ENCODE measurements at places on chromosomes 16 and 17. TPM values are rescaled to one million over a fixed set of nuclear protein-coding genes. Genes with fewer than 3 reads are reported as not detected.

IL17C gene
- not detected for total RNA-seq

DNA sequence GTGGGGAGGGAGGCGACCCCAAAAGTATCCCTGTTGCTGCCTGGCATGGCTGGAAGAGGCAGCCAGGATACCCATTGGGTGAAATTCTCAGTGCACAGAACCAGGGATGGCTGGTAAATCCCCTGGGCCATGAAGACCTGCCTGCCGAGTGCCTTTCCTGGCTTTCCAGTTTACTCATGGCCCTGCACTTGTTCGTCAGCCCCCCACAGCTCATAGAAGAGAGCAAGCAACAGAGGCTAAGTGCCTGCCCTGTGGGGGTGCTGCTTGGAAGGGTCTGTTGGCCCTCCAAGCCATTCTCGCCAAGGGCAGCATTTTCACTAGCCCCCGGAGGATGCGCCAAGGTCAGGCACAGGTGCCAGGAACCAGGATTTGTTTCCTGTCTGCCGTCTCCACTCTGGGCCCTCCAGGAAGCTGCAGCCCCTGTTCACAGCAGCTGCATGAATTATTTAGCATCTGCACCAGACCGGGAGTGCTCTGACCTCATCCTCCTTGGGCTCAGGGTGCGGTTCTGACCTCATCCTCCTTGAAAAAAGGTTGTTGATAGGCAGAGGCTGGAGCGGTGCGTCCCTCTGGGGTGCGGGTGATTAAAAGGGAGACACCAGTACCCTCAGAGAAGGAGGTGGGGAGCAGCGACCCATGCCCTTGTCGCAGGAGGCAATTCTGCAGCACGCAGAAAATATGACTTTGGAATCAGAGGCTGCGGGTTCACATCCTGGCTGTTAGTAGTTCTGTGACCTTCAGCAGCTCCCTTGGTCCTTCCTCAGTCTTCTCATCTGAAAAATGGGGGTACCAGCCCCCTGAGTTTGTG, 14.2 kb upstream of the CD300A start:
- peaks cover 11% of the 10 kb centered on the region for H3K4me1 ChIP-seq
- no peak overlapping the region for H3K4me3 ChIP-seq
- no peak for DNase-seq
- no peak overlapping the region for H3K27ac ChIP-seq
- H3K27me3 ChIP-seq = peaks cover 3% of the 10 kb centered on the region

GRCh38 chr17:15884731-15885130, 60.2 kb upstream of the ADORA2B start:
- H3K27ac ChIP-seq = no peak overlapping the region
- H3K4me1 ChIP-seq = peaks cover 19% of the 10 kb centered on the region
- no peaks in the 10 kb centered on the region for H3K36me3 ChIP-seq
- no peak for DNase-seq
- H3K27me3 ChIP-seq = no peaks in the 10 kb centered on the region
- no peak overlapping the region for H3K4me3 ChIP-seq

SCNN1B gene
- total RNA-seq = not detected

LCAT gene
- total RNA-seq = 10.7 TPM

GRCh38 chr16:50612849-50613198, 64.6 kb downstream of the NKD1 start:
- no peak overlapping the region for H3K4me3 ChIP-seq
- no peak overlapping the region for H3K27ac ChIP-seq
- no peaks in the 10 kb centered on the region for H3K36me3 ChIP-seq
- H3K27me3 ChIP-seq = no peaks in the 10 kb centered on the region
- DNase-seq = no peak

GRCh38 chr17:35087731-35088355, 24.3 kb upstream of the RFFL start:
- peak overlapping the region; percentile 91 for H3K4me3 ChIP-seq
- DNase-seq = peak; percentile 52
- no peaks in the 10 kb centered on the region for H3K27me3 ChIP-seq
- peak overlapping the region; percentile 96 for H3K27ac ChIP-seq
- peaks cover 54% of the 10 kb centered on the region for H3K4me1 ChIP-seq
- H3K36me3 ChIP-seq = peaks cover 3% of the 10 kb centered on the region

- no peaks in the 10 kb centered on the region for H3K27me3 ChIP-seq
- H3K4me1 ChIP-seq = peaks cover 42% of the 10 kb centered on the region
- H3K4me3 ChIP-seq = peak overlapping the region; percentile 86
- H3K36me3 ChIP-seq = no peaks in the 10 kb centered on the region
- DNase-seq = peak; percentile 28
Measured at GRCh38 chr17:76500074-76500746, 1.0 kb downstream of the RHBDF2 start.

BTBD17 gene
- total RNA-seq = not detected

- no peaks in the 10 kb centered on the region for H3K36me3 ChIP-seq
- DNase-seq = no peak
- no peak overlapping the region for H3K27ac ChIP-seq
- no peaks in the 10 kb centered on the region for H3K4me1 ChIP-seq
- H3K4me3 ChIP-seq = no peak overlapping the region
Measured at GRCh38 chr17:46787478-46787877, 31.0 kb downstream of the WNT3 start.

DNA sequence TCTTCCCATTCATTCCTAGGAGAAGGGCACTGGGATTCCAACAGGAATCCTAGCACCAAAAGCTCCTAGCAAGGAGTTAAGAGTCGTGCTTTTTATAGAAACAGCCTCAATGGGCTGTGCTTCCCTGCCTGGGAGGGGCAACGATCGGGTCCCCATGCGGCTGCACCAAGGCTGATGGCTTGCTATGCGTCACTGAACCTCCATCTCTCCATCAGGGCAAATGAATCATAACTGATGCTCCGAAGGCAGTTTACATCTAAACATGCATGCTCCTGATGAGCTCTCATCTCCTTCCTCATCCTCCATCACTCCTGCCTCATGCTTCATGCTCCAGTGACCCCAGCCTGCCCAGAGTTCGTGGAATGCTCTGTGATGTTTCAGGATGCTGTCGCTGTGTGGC, 270.5 kb downstream of the FOXL1 start:
- no peaks in the 10 kb centered on the region for H3K36me3 ChIP-seq
- no peaks in the 10 kb centered on the region for H3K27me3 ChIP-seq
- no peak for DNase-seq
- H3K4me1 ChIP-seq = no peaks in the 10 kb centered on the region

CHST5 gene
- not detected for total RNA-seq

NPIPA3 gene
- 2.2 TPM for total RNA-seq

ITPRIPL2 gene
- 8.9 TPM for total RNA-seq
